Hematopoietic multipotent progenitor cell treated with erythropoietin and hydrocortisone succinate and interleukin-3 and kit ligand, for 4 days (in vitro differentiated cells): ENCODE measurements at places on chromosomes 12 and 14.

- no peak for DNase-seq
Measured at GRCh38 chr12:63905544-63905943, 61.0 kb downstream of the SRGAP1 start.

GRCh38 chr14:94170136-94170535 is 4.0 kb upstream of the PPP4R4 start:
- peak; percentile 8 for DNase-seq

DNA sequence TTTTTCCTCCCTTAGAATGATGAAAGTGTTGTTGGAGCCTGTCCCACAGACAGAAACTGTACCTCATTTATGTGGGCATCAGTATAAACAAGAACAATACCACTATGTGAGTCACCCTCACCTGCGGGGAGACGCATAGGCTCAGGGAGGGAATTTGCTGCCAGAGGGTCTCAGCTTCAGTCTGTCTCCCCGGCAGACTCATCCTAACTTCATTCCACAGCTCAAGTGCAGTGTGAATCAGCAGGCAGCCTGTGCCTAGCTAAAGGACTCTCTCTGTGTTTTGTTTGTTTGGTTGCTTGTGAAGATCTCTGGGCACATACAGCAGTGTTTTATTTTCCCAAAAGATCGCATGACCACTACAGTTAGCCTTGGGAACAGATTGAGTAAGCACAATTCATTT is 98.9 kb downstream of the PRKCH start:
- DNase-seq: no peak

DNA sequence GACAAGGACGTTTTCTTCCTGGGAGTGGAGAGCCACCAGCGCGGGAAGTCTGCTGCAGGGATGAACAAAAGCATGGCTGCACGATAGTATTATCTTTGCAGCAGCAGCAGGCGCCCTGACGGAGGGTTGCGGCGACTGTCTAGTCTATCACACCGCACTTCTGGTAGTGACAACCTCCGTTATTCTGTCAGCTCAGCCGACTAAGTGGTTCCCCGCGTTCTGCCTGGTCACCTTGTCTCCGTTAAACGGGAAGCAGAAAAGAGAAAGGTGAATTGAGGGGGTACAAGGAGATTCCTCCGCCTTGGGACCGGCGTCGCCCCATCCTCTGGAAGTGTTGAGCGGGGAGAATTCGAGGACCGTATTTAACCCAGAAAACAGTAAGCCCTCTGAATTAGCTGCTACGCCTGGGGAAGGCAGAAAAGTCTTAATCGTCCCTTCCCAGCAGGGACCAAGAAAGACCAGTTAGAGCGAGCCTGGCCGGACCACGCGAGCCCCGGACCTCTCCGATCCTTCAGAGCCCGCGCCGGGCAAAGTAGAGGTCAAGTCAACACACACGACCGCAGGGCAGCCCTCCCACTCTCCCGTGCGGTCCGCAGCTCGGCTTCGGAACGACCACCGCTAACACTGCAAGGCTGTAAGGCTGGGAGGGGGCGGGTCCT is 536 bp upstream of the DAAM1 start:
- DNase-seq: peak; percentile 91

GRCh38 chr14:23173031-23173430 is 10.4 kb downstream of the SLC7A8 start:
- no peak for DNase-seq

DNA sequence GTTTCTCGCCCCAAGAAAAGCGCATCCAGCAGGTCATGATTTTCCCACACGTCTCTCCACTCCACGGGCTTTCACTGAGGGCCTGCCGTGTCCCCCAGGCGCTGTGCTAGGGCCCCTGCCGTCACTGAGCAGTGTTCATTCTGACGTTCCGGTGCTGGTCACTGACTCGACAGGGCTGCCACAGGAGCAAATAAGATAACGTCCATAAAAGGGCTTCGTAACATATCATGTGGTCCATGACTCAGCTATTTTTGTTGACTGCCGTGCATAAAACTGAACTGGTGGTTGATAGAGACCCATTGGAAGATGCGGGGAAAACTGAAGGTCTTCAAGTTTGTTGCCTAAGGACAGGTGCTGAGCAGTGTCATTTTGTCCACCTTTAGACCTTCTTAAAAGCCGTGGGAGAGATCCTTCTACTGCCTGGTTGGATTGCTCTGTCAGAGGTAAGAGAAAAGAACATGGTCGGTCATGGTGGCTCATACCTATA is 46.3 kb downstream of the ADGRD1 start:
- DNase-seq: peak; percentile 41

GRCh38 chr12:67590149-67590790 is 58.3 kb upstream of the DYRK2 start:
- DNase-seq: peak; percentile 24

GRCh38 chr14:76591266-76591665 is 170.0 kb upstream of the VASH1 start:
- DNase-seq: no peak

DNA sequence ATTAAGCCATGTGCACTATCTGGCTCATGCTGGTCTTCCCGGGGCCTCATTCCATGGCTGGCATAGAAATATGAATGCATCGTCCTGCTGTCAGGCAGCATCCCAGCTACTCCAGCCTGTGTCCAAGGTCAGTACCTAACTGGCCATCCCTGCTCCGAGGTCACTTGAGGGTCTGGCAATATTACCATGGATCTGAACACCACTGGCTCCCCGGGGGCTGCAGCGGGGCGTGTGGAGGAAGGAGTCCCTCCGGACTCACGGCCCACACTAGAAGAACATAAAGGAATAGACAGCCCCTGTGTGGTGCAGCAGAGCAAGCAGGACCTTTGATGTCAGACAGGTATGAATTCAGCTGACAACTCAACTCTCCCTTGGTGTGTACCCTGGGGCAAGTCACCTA is 19.2 kb downstream of the ESRRB start:
- DNase-seq: no peak

GRCh38 chr12:98399532-98399931 is 115.9 kb upstream of the TMPO start:
- DNase-seq: peak; percentile 90

- no peak for DNase-seq
Measured at GRCh38 chr12:89523393-89523792, 1.2 kb downstream of the GALNT4 start.

DNA sequence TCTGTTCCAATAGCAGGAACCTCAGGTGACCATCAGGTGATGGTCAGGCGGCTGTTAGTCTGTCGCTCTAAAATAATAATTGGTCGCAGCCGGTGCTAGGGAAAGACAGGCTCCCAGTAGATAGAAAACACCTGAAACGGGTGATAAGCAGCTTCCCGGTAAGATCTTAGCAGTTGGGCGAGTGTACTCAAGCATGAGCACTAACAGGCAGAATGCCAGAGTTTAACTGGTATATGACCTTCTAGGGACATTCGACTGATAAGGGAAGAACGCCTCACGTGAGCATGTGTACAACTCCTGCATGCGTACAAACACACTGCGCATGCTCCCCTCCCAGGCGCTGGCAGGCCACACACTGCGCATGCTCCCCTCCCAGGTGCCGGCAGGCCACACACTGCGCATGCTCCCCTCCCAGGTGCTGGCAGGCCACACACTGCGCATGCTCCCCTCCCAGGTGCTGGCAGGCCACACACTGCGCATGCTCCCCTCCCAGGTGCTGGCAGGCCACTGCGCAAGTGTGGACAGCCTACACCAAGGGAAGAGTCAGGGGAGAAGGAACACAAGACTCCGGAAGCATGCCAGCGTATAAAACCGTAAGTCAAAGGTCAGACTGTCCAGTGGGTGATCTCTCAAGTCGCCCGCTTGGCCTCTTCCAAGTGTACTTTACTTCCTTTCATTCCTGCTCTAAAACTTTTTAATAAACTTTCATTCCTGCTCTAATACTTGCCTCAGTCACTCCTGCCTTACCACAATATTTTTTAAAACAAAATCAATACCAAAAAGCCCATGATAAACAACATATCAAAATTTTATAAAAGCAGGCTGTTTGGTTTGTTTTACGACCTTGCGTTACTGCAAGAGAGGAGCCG is 24.5 kb downstream of the GPRC5D start:
- peak; percentile 75 for DNase-seq

DNA sequence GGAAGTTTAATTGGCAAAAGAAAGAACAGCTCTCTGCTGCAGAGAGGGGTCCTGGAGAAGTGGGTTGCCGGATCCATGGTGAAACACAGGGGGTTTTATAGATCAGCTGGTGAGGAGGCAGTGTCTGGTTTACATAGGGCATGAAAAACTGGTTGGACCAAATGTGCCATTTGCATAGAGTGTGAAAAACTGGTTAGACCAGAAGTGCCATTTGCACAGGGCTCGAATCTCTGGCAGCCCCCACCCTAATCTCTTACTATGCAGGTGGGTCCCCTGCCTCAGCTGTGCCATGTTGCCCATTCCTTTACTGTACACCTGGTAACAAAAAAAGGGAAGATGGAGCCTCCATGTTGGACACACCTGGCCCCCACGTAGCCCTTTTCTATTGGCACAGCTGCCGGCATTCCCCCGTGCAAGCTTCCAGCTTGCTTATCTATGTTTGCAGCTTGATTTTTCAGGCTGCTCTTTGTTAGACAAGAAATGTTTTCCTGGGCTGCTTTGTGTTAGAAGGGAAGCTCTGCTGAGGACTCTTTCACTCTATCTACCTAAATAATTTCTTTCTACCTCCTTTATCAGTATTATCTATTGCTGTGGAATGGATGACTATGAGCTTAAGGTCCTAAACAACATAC is 61.1 kb upstream of the TMEM132D start:
- no peak for DNase-seq

DNA sequence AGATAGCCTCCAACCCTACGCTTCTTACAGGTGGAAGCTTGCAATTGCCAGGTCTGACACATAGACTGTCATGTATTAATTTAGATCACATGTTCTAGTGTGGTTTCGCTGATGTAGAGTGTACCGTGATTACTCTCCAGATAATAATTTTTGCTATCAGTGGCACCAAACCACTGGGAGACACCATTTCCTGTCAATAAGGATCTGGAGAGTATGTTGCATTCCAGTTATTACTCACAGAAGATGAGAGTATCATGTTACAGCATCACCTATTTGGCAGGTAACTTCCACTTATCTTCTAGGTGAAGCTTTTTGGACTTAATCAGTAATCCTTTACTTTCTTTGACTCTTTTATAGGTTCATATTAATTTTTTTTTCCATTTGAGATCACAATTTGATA is 147.2 kb downstream of the HELB start:
- no peak for DNase-seq

- no peak for DNase-seq
Measured at GRCh38 chr14:104743461-104744380, 9.2 kb upstream of the SIVA1 start.

- no peak for DNase-seq
Measured at GRCh38 chr12:28247806-28248205, 57.5 kb downstream of the CCDC91 start.

DNA sequence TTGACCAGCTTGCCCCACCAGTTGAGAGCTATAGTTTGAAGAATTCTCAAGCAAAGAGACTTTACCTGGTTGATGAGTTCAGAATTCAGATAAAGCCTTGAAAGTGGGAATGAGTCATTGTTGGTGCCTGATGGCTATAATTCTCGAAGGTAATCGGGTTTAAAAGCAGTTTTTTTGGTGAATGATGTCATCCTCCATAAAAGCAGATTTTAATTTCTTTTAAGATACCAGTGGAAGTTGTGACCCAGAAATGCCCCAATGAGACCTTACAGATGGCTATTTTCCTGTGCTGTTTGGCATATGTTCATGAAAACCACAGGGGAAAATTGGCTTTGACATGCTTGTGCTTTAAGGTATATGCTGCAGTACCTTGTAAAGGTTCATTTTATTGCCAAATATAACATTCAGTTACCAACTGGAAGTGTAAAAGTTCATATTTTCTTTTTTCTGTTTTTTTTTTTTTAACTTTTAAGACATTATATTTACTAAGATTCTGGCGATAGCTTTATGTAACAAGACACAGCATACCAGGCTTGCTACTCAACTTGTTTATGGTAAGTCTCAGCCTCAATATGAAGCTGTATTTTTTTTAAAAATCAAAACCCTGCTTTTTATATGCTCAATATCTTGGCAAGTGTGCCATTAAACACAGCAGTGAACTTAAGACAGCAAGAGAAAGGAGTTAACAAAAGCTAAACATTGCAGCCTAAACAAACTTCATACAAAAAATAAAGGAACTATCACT is 119.3 kb downstream of the LMNTD1 start:
- no peak for DNase-seq

DNA sequence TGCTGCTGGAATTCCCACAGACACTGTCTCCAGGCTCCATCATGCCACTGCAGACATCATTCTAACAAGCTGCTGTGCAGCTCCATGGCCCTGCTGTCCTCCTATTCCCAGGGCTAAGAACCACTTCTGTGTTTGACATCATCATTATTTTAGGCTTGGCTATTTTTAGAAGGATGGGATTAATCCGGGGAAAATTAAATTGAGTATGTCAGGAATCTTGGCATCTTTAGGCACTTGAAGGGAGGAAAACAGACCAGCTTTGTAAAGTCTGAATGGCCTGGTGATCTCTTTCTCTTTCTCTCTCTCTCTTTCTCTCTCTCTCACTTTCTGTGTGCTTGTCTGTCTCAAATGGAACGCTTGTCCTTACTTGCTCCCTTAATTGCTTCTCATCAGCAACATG is 568.3 kb upstream of the FLRT2 start:
- no peak for DNase-seq

DNA sequence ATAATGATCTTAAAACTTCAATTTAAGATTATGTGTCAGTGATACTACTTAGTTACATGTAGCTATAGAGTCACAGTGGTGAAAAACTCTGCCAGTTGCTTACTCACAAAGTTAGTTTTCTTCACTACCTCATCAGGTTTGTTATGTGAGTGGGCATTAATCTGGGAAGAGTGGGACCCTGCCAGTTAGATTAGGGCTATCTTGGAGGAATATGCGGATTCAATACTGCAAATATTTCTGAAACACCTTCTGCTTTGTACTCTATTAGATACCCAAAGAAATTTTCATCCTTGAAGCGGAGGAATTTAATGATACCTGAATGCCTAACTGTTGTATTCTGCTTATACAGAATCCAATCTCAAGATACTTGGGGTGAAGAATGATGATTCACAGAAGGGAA is 25.1 kb downstream of the ZNF268 start:
- no peak for DNase-seq

DNA sequence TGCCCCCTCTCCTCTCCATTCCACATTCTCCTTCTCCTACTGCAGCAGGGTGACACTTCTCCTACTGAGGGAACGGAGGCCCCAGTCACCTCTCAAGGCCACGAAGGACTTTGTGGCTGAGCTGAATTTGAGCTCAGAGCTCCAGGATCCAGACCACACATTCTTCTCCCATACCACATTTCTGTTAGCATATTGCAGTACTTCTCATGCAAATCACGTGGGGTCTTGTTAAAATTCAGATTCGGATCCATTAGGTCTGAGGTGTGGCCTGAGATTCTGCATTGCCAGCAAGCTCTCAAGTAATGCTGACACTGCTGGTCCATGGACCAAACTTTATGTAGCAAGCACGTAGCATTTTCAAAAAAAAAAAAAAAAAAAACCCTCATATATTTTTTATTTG is 9.6 kb upstream of the IFI27L2 start:
- DNase-seq: no peak
